ENCODE measurements at places on chromosomes 7 and 10.

DNA sequence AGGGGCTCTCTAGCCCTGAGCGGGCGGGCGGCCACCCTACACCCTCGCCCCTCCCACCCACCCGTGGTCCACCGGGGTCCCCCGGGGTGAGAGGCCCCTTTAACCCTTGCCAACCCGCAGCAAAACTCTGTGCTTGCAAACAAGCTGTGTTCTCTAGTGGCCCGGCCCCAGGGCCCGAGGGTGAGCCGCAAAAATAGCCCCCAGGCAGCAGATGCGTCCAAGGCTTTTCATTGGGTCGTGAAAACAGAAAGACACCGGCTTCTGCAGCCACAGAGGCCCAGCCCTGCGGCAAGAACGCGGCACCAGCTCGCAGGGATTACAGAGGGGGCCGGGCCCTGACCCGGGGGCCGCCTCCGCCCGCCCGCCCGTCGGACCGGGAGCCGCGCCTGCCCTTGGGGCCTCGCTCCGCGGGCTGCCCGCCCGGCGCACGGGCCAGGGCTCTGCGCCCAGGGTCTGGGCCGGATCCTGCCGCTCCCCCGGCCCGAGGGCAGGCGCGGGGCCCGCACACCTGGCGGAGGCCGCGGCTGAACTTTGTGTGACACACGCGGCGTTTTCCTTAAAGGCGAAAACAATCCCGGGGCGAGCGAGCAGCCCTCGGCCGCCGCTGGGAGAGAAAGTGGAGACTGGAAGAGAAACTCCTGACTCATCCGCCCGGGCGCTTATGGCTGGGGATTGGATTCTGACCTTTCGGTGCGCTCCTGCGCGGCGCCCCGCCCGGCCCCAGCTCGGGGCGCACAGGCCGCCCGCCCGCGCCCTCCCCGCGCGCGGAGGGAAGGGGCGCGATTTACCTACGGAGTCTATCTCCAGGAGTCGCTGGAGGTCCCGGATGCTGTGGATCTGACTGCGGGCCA lies 2.8 kb downstream of the PDGFA start:
- no peak for DNase-seq

DNA sequence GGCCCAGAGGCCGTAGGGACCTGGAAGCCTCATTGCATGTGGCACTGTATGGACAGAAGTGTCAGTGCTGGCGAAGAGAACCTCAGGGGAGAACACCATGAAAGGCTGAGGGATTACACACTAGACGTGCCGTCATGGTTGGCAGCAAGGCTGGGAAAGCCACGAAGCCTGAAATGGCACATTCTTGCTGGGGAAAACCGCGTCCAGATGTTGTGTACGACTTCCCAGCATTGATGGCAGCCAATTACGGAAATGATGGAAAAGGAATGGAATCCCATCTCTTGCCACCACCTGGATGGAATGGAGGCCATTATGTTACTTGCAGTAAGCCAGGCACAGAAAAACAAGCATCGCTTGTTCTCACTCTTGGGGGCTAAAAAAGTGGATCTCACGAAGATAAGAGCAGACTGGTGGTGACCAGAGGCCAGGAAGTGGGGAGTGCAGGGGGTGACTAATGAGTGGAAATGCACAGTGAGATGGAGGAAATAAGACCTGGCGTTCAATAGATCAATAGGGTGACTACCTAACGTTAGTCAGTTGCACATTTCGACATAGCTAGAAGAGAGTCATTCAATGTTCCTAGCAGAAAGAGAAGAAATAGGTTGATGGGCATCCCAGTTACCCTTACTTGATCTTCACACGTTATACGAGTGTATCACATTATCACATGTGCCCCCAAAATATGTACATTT lies 14.6 kb upstream of the PWWP2B start:
- no peak for DNase-seq

GRCh38 chr7:123773481-123773880 lies 24.7 kb upstream of the WASL start:
- no peak for DNase-seq

GRCh38 chr7:132636581-132636980 lies 60.3 kb upstream of the PLXNA4 start:
- DNase-seq, result no peak

DNA sequence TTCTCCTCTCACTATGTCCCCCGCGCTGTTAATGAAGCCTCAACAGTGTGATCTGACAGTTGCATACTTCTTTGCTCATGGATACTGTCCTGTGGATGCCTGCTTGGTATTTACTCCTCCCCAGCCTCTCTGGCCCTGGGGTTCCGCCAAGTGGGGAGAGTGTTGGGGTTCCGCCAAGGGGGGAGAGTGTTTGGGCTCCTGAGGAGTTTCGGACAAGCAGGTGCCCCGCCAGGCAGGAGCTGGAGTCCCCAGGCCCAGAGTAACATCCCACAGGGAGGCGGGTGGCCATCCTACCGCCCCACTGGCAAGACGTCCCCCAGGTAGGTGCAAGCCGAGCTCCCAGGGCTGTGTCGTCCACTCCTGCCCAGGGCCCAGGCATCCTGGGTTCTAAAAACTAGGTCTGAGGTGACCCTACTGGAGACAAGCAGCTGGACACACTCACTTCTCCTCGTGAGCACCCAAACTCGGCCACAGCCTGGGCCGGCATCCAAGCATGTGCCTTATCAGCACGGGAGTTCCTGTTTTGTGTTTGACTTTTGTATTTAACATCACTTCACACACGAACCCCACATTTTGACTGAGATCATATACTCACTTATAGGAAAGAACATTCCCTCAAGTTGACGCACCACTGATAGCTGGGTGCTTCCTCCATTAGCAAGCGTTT lies 34.2 kb downstream of the CAMK2B start:
- DNase-seq, result no peak

- DNase-seq, result no peak
These were observed 120.7 kb downstream of the PRKAG2 start for GRCh38 chr7:151756076-151756731.

GRCh38 chr10:29760138-29760900 lies 125.5 kb upstream of the SVIL start:
- no peak for DNase-seq

DNA sequence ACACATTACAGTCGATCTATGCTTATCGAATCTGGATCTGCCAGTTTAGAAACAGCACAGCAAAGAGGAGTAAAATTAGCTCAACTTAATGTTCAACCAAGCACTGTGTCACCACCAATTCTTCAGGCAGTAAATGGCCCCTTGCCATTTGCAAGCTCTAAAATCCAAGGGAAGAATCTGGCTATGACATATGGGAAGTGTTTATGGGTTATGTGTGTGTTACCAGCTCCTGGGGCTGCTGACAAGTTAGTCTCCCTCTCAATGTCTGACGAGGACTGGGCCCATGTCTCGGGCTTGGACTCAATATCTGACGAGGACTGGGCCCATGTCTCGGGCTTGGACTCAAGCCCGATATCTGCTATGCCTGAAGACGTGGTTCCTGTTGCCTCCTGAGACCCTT lies 5.7 kb upstream of the ITIH2 start:
- no peak for DNase-seq

DNA sequence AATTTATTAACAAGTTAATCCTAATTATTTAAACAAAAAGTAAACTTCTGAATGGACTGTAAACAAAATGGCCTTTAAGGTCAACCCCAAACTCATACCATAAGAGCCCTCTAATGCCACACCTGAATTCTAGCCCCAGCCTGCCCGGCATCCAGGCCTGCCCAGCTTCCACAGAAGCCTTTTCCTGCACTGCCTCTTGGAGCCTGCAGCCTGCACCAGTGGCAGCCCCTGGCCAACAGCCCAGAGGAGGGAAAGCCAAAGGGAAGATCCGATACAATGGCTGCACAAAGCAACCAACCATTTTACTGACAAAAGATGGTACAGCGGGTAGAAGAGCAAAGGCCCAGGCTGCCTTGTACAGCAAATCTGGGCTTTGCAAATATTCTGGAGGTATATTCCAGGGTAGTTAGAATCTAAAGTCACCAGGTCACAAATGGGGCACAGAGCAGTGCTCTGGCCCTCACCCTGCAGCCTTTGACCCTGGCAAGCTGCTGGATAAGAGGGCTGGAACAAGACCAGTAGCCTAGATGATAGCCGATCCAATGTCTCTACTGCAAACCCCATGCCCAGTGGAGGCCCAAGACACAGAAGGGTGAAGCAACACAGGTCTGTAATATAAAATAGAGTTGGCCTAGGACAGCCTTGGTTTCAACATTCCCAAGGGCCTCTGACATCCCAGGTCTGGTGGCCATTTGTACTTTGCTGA lies 12.5 kb upstream of the CH25H start:
- DNase-seq, result no peak

GRCh38 chr10:101217450-101218281 lies 11.6 kb downstream of the LBX1 start:
- DNase-seq, result no peak

- DNase-seq, result no peak
These were observed 193.8 kb upstream of the CCDC6 start for GRCh38 chr10:60099998-60100747.

- no peak for DNase-seq
These were observed 486.1 kb downstream of the SEMA3D start for GRCh38 chr7:84700563-84701370.

- no peak for DNase-seq
These were observed 363.4 kb upstream of the PFKP start for GRCh38 chr10:2703953-2704352.

DNA sequence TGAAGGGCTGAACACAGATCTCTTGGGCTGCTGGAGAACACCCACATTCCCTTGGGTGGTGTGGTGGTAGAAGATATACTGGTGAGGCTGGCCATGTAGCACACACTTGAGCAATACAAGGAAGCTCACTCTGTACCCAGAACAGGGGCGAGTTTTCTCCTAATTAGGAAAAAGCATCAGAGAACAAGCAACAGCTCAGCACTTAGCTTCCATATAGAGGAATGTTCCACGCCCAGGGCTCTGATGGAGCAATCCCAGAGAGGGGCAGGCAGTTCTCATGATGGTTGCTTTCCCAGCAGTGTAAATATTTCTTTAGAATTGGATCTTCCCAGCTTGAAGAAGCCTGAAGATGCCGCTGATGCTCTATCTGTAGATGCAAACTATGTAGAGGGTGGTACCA lies 21.0 kb upstream of the PNLIP start:
- no peak for DNase-seq

GRCh38 chr10:34016576-34016975 lies 682.1 kb upstream of the NRP1 start:
- no peak for DNase-seq

DNA sequence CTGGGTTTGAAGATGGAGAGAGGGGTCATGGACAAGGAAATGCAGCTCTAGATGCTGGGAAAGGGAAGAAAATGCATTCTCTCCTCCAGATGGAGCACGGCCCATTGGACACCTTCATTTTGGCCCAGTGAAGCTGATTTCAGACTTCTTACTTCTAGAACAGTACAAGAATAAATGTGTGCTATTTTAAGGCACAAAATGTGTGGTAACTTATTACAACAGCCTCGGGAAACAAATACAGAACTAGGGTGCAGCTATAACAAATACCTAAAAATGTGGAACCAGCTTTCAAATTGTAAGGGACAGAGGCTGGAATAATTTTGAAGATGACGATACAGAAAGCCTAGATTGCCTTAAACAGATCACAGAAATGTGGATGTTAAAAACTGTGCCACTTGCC lies 54.1 kb downstream of the CYTH3 start:
- DNase-seq, result no peak

GRCh38 chr7:157523766-157524421 lies 187.1 kb downstream of the DNAJB6 start:
- no peak for DNase-seq

DNA sequence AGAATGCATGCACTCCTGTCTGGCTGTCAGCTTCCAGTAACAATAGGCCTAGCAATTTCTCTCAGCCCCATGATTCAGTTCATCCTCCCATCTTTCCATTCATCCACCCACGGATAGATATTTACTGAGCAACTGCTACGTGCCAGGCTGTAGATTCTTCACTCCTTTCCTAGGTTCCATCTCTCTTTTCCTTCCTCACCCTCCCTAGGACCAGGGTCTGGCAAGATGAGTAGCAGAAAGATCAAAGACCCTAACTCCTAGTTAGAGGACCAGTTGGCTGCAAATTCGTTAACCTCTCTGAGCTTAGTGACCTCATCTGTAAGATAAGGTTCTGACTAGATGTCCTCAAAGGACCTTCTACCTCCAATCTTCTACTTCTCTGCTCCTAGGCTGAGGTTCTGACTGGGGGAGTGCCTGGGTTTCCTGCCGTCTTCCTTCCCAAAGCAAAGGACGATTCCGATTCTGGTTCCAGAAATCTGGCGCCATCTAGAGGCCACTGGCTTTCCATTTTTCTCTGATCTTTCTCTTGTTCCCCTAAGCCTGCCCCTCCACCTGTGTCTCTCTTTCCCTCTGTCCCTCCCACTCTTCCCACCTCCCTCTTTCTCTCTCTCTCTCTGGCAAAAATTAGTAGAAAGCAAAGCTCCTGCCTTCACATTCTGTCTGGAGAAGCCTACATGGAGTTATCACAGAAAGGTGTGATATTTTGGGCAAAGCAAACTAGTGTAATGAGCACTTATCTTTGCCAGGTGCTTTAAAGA lies 26.2 kb downstream of the TBATA start:
- DNase-seq, result no peak

DNA sequence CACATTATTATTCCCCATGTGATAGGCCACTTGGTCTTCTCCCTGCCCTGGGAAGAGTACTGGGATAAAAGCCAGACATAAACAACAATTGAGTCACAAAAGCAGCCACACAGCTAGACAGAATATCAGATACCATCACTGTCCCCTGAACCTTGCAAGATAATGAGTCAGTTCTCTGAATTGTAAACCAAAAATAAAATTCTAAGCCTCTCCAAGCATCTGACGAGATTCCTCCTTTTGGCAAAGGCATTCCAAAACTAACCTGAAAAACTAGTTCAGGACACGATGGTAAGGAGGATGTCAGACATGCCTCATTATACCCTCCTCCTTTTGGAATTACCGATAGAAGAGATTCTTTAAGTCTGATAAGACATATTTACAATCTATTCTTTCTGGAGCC lies 450.7 kb downstream of the HTR7 start:
- DNase-seq, result no peak

GRCh38 chr10:11012421-11013295 lies 5.0 kb upstream of the CELF2 start:
- no peak for DNase-seq

- DNase-seq, result no peak
These were observed 23.5 kb downstream of the ABLIM1 start for GRCh38 chr10:114634609-114634979.

DNA sequence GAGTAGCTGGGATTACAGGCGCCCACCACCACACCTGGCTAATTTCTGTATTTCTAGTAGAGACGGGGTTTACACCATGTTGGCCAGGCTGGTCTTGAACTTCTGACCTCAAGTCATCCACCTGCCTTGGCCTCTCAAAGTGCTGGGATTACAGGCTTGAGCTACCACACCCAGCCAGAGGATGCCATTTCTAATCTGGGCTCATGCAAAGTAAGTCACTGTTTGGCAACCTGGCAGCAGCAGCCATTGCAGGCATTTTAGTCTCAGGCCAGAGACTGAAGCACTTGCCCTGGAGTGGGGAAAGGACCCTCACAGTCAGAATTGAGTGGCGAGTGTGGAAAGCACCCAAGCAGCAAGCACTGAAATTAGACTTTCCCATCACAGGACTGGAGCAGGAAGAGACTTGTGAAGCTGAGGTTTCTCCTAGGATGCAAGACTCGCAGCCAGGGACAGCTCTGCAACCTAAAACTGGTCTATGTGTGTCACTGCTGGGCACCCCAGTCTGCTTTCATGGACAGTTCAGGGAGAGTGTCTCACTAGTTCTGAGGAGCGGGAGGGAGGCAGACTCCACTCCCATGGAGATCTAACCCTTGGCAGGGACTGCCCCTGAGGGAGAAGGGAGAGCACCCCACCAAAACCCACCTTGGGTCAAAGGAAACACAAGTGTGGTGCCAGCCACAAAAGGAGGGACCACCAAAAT lies 27.6 kb downstream of the SNX13 start:
- no peak for DNase-seq

GRCh38 chr10:126092366-126093215 lies 196.2 kb downstream of the FANK1 start:
- no peak for DNase-seq

Measured in esophagus squamous epithelium (tissue), 5 donors.